Smooth muscle cell of the coronary artery (primary cell): ENCODE measurements at places on chromosomes 3 and 15. TPM values are rescaled to one million over a fixed set of nuclear protein-coding genes. Genes with fewer than 3 reads are reported as not detected.

The CHCHD6 gene
- total RNA-seq: 11.1 and 20.3 TPM in 2 replicates

The RASGRF1 gene
- not detected in 2 replicates for total RNA-seq

The ROPN1B gene
- not detected in 2 replicates for total RNA-seq

The AGTR1 gene
- 1.9 TPM in 1 of 2 replicates, not detected in the other for total RNA-seq

The TRIM42 gene
- not detected in 2 replicates for total RNA-seq

The TXNRD3 gene
- total RNA-seq: 10.6 TPM in 2 replicates

The BOC gene
- 0.38 and 19.7 TPM in 2 replicates for total RNA-seq

The ZBTB47 gene
- 22.5 and 44.0 TPM in 2 replicates for total RNA-seq

The TMEM207 gene
- total RNA-seq: not detected in 2 replicates

The IQCF5 gene
- total RNA-seq: not detected in 2 replicates

The KCNMB2 gene
- not detected in 2 replicates for total RNA-seq

The TTC23 gene
- 18.6 and 26.8 TPM in 2 replicates for total RNA-seq

The FBXO40 gene
- not detected in 2 replicates for total RNA-seq

The CPN2 gene
- not detected in 2 replicates for total RNA-seq

The SLC6A1 gene
- total RNA-seq: under 0.01 TPM in 1 of 2 replicates, not detected in the other

The GOLGA8T gene
- 0.08 TPM in 1 of 2 replicates, not detected in the other for total RNA-seq

The OCA2 gene
- not detected in 2 replicates for total RNA-seq

The ATR gene
- 12.6 and 16.0 TPM in 2 replicates for total RNA-seq

The GHSR gene
- not detected in 2 replicates for total RNA-seq

The CCDC80 gene
- 606 and 2,461 TPM in 2 replicates for total RNA-seq

The PLIN1 gene
- under 0.01 and 0.15 TPM in 2 replicates for total RNA-seq

The HEMK1 gene
- 9.1 and 19.6 TPM in 2 replicates for total RNA-seq

The WDR93 gene
- 0.23 TPM in 1 of 2 replicates, not detected in the other for total RNA-seq

The NDUFAF3 gene
- total RNA-seq: 84.1 and 92.2 TPM in 2 replicates

The ZIC1 gene
- 1.6 TPM in 1 of 2 replicates, not detected in the other for total RNA-seq

The CCDC39 gene
- not detected in 2 replicates for total RNA-seq

The ZNF774 gene
- 1.1 and 1.7 TPM in 2 replicates for total RNA-seq

The HMG20A gene
- total RNA-seq: 18.5 and 24.6 TPM in 2 replicates

The SERINC4 gene
- not detected in 2 replicates for total RNA-seq

The SHF gene
- 1.3 and 1.7 TPM in 2 replicates for total RNA-seq

The CTDSPL gene
- total RNA-seq: 29.3 and 30.2 TPM in 2 replicates

The TERC gene
- 8.4 and 61.6 TPM in 2 replicates for total RNA-seq

The EIF5A2 gene
- total RNA-seq: 6.5 and 10.9 TPM in 2 replicates

The SLC49A4 gene
- 9.2 and 9.4 TPM in 2 replicates for total RNA-seq

The GOLGA6L9 gene
- total RNA-seq: 2.0 and 3.9 TPM in 2 replicates

The COL6A5 gene
- total RNA-seq: 0.12 TPM in 1 of 2 replicates, not detected in the other

The ITPR1 gene
- total RNA-seq: 24.7 and 42.9 TPM in 2 replicates

The GPR149 gene
- total RNA-seq: not detected in 2 replicates

The SCAANT1 gene
- not detected in 2 replicates for total RNA-seq

The ECE2 gene
- not detected in 2 replicates for total RNA-seq
